ENCODE measurements at places on chromosomes 6 and 20.

DNA sequence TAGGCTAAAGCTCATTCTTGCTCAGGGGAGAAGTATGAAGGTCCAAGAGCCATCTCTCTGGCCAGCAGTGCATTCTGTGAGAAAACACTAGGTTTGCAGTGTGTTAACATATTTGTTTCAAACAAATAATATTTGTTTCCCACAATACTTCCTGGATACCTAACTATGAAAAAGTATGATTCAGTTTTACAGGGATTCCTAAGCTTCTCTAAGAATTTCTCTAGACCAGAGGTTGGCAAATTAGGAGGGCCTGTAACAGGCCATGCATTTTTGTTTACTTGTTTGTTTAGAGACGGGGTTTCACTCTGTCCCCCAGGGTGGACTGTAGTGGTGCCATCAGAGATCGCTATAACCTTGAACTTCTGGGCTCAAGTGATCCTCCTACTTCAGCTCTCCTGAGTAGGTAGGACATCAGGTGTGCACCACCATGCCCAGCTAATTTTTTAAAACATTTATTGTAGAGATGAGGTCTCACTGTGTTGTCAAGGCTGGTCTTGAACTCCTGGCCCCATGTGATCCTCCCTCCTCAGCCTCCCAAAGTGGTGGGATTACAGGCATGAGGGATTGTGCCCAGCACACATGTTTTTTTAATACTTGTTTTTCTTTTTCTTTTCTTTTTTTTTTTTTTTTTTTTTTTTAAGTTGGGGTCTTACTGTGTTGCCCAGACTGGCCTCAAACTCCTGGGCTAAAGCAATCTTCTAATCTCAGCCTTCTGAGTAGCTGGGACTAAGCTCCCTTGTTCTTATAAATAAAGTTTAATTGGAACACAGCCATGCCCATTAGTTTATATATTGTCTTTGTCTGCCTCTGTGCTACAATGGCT, 71.7 kb downstream of the ADGRG6 start:
- DNase-seq, result no peak

GRCh38 chr6:164926686-164927085, 382.7 kb downstream of the C6orf118 start:
- DNase-seq, result no peak

DNA sequence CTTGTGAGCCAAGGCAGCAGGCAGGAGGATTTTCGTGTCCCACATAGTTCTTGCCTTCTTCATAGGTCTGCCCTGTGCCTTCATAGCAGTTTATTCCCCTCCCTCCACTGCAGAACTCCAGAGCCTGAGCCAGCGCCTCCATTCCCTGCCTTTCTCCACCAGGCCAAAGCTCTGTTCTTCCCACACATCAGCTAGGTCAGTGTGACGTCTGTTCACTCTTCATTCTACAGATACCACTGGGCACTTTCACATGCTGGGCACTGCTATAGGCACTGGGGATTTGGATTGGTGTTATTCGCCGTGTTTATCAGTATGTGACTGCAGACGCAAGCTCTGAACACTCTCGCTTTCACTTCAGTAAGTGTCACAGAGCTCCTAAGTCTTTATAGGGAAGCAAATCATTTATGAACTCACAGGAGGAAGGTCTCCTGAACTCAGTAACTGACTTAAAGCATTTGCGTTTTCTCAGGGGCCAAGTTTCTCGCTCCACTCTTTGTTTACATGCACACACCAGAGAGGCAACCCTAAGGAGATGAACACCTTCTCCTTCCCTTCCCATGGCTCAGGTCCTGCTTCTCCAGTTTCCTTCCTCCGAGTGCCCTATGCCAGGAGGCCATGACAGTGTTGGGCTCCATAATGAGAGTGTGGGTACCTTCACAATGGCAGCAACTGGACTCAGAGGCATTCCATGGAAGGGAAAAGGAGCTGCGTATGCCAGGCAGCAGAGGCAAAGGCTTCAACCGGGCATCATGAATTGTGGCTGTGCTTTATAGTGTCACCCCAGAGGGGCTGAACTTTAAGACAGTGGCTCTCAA, 6.3 kb upstream of the APMAP start:
- DNase-seq, result no peak

GRCh38 chr20:24910461-24910860, 38.6 kb upstream of the CST7 start:
- DNase-seq, result no peak

DNA sequence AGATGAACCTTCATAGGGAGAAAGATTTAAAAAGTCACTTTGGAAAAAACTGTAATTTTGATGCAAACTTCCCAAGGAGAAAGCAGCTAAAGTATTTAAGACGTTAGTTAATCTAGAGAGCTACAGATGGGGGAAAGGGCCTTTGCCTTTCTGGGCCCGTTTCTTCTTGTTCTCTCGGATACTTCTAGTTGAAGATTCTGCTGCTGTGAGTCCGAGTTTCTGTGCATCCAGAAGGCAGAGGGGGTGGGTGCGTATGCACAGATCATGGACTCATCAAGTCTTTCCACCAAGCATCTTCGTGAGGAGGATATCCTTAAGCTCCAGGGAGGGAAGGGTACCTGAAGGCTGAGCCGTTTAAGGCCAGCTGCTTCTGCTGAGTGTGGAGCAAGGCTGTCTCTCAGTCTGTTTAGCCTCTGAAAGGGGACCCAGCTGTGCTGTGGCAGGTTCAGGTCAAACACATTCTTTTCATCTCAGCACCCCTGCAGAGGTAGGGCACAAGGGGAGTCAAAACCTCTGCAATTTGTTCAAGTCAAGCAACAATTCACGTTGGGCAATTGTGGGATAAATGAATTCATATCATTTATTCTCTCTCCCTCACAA, 4.3 kb downstream of the LAMP5 start:
- DNase-seq, result no peak

All from activated naive CD4-positive, alpha-beta T cell (primary cell).